ENCODE measurements at places on chromosomes 3 and 15.

DNA sequence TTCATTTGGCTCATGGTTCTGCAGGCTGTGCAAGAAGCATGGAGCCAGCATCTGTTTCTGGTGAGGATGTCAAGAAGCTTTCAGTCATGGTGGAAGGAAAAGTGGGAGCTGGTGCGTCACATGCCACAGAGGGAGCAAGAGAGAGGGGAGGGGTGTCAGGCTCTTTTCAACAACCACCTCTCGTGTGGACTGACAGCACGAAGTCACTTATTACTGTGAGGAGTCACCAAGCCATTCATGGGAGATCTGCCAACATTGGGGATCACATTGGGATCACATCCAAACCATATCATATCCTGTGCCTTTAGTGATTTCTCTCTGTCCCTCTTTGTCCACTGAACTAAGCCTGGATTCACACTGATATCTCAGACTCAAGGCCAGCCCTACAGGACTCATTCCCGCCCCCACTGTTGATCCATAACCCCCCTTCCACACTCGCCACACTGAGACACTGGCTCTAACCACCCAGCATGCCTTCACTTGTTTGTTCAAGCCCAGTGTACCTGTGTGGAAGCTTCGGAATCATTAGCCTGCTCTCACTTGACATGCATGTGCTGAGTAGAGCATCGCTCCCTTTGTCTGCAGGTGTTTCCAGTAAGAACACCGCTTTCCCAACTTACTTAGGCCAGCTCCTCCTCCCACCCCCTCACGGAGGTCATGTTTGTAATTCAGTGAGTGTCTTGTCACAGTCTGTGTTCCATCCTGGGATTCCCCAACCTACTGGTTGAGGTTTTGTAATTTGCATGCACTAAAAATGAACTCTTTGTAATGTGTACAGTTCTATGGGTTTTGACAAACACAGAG, 132.2 kb downstream of the KLF13 start:
- peak; percentile 66 for DNase-seq

GRCh38 chr3:24067483-24067882, 122.4 kb downstream of the NR1D2 start:
- DNase-seq: no peak

DNA sequence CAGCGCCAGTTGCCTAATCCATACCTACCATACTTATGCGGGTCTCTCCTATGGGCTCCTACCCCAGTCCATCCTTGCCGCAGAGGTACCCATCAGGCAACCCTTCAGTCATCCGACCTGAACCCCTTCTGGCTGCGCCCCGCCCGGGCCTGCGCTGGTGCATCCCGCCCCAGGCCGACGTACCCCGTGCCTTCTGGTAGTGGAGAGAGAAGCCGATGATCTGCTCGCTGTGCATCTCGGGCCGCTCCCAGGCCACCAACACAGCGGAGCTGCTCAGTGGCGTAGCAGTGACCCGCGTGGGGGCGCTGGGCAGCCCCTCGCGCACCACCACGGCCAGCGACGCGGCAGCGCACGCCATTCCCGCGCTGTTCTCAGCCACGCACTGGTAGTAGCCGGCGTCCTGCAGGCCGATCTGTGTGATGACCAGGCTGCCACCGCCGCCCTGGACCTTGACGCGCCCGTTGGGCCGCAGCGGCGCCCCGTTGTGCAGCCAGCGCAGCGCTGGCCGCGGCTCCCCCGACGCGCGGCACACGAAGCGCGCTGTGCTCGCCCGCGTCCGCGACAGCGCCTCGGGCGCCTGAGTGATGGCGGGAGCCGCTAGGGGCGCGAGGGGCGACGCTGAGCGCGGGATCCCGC, 17.9 kb upstream of the IGDCC3 start:
- no peak for DNase-seq

- no peak for DNase-seq
These were observed 19.0 kb downstream of the C2CD4A start for GRCh38 chr15:62085740-62086139.

DNA sequence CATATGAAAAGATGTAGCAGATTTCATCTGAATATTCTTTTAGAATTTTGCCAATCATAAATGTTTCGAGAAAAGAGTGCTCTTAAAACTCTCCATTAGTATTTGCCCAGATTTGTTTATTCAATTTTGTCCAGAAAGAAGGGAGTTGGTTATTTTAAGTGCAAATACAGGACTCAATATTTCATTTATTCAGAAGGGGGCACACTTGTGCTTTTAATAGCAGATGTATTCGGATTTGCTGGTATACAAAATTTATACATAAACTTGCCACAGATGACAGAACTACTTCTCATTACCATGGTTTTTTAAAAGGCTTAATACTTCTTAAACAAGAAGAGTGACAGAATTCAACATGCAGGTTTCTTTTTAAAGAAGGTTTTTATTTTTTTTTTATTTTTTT, 69.8 kb upstream of the GRM7 start:
- no peak for DNase-seq

GRCh38 chr3:67414740-67415139, 239.7 kb downstream of the SUCLG2 start:
- no peak for DNase-seq

DNA sequence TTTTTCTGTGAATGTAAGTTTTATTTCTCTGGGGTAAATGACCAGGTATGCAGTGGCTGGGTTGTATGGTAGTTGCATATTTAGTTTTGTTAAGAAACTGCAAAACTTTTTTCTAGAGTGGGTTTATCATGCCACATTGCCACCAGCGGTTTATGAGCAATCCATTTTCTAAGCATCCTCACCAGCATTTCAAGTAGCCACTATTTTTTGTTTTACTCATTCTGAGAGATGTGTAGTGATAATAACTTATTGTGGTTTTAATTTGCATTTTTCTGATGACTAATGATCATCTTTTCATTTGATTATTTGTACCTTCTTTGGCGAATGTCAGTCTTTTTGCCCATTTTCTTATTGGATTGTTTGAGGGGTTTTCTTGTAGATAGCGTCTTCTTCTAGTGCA, 56.2 kb downstream of the SPRED1 start:
- no peak for DNase-seq

GRCh38 chr3:42823351-42823750, 14.1 kb downstream of the ACKR2 start:
- no peak for DNase-seq

DNA sequence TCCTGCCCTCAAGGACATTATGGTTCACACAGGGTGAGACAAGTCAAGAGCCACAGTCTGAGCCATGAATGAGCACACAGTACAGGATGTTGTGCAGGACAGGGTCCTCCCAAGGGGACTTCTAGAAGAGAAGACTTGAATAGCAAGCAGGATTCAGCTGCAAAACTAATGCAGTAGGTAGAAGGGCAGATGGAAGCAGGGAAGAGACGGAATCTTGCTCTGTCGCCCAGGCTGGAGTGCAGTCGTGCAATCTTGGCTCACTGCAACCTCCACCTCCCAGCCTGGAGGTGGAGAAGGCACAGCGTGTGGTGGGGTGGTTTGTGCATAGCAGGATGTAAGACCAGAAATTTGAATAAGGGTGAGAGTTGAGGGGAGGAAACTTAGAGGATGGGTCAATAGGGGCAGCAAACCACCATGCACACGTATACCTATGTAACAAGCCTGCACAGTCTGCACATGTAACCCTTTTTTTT, 8.0 kb downstream of the BCL2L10 start:
- no peak for DNase-seq

GRCh38 chr3:153171918-153172317, 9.9 kb downstream of the RAP2B start:
- DNase-seq: no peak

GRCh38 chr3:114942773-114943172, 204.3 kb downstream of the ZBTB20 start:
- DNase-seq: no peak

DNA sequence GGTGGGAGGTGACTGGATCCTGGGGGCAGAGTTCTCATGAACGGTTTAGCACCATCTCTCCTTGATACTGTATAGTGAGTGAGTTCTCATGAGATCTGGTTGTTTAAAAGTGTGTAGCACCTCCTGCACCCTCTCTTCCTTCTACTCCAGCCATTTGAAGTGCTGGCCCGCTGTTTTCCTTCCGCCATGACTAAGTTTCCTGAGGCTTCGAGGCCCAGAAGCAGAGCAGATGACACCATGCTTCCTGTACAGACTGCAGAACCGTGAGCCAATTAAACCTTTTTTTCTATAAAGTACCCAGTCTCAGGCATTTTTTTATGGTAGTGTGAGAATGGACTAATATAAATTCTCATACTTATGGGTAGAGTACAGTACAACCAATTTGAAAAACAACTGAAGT, 123.6 kb upstream of the BHLHE40 start:
- DNase-seq: no peak

- no peak for DNase-seq
These were observed 153.9 kb upstream of the ARHGEF26 start for GRCh38 chr3:153967260-153967659.

GRCh38 chr15:66880380-66881155, 178.5 kb downstream of the SMAD6 start:
- DNase-seq: no peak

DNA sequence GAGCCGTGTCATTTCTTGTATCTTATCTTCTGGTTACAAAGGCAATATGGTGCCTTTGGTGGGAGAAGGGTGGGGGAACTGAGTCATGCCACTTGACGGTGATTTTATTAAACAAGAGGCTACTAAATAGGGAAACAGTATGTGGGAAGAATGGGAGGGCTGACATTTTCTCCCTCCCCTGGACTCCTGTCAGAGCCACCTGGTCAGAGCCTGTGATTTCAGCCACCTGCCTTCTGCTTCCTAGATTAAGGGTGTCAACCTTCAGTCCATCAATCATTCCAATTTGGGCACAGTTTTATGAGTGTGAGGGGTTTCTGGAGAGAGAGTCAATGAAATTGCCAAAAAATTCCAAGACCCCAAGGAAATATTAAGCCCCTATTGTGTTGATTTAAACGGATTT, 87.4 kb downstream of the CHDH start:
- no peak for DNase-seq

DNA sequence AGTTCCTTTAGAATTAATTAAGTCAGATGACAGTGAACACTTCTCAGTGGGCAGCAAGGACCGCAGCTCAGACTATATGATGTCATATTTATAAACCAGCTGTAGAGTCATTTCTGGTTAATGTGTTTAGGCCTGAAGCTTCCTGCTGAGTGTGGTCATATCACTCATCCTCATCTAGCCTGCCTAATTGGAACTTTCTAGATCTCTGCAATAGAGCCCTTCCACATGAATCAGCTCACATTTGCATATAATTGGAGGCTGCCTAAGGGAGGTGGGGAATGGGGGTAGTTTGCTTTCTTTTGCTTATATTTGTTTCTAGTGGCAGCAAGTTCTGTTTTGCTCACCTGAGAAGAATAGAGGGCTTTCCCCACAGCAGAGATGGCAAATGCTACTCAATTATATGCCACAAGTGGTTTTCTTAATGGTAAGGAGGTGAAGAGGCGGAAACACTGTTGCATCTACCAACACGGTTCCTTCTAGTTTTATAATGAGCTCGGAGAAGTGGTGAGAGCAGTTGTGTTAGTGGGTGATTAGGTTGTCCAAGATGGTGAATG, 148.1 kb downstream of the KLHL25 start:
- peak; percentile 21 for DNase-seq

GRCh38 chr15:29480949-29481348, 211.3 kb upstream of the NSMCE3 start:
- DNase-seq: no peak

- DNase-seq: no peak
These were observed 99.8 kb downstream of the MEGF11 start for GRCh38 chr15:66153549-66154415.

DNA sequence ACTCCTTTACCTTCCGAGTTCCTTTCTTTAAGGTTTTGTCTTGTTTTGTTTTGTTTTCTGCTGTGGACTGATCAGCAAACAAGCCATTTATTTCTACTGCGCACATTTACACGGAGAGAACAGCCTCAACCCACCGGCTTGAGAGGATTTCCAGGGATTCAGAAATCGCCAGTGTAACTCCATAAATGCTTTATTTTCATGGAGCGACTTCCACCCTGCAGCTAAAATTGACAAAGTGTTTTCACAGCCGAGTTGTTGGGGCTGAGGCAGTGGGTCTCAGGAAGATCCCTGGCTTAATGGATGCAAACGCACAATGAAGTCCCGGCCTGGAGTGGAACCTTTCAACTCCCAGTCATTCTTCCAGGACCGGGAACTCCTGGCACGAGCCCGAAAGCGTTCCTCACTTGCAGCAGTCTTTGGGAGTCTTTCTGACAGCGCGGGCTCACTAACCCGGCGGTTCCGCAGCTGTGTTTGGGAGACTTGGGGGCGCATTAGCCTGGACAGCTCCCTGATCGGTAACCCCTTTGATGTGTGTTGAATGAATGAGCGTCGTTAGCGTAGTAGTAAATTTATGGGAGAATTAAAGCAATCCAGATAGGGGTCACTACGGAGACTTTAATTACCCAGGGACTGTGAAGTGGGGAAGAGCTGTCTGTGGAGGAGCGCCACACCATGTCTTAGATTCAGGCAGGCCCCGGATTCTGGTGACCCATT, 785 bp upstream of the MYRIP start:
- no peak for DNase-seq

- no peak for DNase-seq
These were observed 1.3 kb downstream of the HDDC3 start for GRCh38 chr15:90930861-90931574.

DNA sequence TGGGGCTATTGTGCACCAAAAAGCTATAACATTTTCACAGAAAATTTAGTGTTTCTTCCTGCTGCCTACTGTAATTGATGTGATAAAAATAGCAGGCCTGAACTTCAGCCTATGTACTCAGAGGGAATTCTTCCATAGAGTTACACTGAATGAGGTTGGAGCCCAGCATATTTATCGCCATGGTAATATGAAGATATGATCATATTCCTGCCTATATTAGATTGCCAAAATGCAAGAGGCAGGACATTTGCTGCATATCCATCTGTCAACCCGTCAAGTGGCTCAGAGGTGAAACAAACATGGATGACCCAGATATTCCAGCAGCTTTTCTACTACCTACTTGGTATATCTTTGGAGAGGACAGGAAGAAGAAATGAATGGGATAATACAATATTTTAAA, 1150.6 kb downstream of the TBL1XR1 start:
- DNase-seq: no peak

- no peak for DNase-seq
These were observed 30.0 kb downstream of the TARS3 start for GRCh38 chr15:101694261-101694660.

- no peak for DNase-seq
These were observed 332.6 kb upstream of the KCNMB2 start for GRCh38 chr3:178203650-178204049.

Data from activated CD4-positive, alpha-beta T cell treated with anti-CD3 and anti-CD28 coated beads for 4 hours (primary cell).